ENCODE measurements at places on chromosomes 6 and 20.
A peak's percentile ranks its signal among the peaks of the same experiment; 100 is the strongest.

DNA sequence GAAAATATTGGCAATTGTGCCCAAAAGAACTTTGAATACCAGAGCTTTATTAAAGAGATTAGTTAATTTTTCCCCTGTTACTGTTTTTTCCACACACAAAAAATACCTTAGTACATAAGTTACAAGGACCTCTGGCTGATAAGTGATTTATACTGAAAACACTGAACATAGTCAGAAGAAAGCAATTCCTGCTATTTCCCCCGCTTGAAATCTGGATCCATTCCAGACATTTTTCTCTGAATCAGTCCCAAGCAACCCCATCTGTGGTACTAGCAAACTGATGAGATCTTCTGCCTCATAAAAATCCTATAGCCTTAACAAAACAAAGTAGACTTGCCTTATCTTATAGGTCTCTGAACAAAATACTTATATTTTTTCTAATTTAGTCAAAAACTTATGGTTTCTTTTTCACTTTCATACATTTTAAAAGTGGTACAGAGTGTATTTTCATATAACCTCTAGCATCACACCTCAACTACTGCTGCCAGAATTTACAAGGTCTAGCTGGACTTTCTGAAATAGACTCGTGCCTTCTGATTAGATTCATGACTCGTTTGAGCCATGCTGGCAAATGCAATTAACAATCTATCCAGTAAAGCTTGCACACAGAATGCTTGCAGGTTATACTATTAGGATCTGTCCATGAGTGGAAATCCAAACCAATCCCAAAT lies 111.9 kb downstream of the TBX18 start:
- DNase-seq, result no peak

DNA sequence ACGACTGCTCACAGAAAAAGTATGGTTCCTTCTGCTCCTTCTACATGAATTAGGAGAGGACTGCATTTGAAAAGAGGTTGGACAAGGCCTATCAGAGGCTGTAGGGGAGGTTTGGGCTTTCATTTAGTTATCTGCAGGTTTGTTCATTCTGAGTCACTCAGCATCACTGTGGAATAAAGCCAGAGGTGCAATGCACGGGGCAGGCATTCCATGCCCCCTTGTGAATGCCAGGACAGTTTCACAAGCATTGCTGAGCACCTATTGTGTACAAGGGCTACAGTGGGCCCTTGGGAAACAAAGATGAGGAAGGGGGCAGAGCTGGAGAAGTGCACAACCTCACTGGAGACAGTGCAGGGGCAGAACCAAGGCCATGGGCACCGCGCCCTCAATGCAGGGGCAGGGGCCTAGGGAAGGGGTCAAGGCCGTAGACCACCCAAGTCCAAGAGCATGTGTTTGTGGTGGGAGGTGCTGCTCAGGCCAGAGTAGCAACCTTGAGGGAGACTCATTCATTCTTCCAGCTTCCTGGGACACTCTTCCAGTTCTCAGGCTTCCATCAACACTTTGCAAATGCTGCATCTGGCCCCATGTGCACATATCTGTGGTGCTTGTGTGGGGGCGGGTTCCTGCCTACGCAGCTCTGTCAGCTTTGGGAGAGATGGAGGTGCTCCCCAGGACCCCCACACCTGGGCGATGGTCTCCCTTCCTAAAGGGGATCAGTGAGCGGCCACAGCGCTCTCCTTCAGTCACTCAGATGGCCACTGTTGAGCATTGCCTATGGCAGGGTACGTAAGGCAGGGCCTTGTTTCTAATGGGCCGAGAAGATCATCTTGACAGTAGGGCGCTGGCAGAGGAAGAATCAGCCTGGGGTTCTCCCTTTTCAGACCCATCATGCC lies 204.5 kb downstream of the SYNDIG1 start:
- DNase-seq, result no peak

GRCh38 chr20:63096681-63097335 lies 90.0 kb upstream of the BHLHE23 start:
- no peak for DNase-seq

- no peak for DNase-seq
Measured at GRCh38 chr6:156344491-156344890, 432.7 kb upstream of the ARID1B start.

- DNase-seq, result no peak
Measured at GRCh38 chr6:24865161-24865560, 66.4 kb upstream of the ARMH2 start.

DNA sequence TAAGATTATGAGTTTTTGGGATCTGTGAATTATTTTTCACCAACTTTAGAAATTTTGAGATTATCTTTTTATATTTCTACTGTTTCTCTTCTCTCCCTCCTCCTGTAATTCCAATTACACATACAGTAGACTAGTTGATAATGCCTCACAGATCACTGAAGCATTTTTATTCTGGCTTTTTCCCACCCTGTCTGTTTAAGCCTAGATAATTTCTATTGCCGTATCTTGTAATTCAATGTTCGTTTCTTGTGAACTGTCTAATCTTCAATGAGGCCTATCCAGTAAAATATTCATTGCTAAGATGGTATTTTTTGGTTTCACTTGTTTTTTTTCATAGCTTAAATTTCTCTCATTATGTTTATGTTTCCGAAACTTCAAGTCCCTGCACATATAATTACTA lies 12.0 kb downstream of the MDN1 start:
- DNase-seq, result no peak

- peak; percentile 26 for DNase-seq
Measured at GRCh38 chr20:21511850-21512633, 1.8 kb downstream of the NKX2-2 start.

GRCh38 chr6:110432285-110432900 lies 17.0 kb upstream of the DDO start:
- no peak for DNase-seq

DNA sequence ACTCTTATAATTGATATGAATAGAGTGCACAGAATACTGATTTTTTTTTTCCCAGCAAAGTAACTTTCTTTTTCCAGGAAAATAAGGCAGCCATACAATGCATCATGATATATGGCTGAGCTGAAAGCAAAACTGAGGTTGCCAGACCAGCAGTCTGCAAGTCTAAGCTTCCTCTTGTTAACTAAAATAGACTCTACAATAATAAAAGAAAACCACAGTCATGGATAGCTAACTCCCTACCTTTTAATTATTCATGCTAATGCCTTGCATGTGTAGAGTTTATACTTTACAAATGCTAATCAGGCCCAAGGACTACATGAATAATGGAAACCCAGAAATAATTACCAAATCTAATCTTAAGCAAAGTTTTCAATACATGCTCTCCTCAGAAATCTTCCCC lies 47.4 kb downstream of the MAP7 start:
- DNase-seq, result no peak

DNA sequence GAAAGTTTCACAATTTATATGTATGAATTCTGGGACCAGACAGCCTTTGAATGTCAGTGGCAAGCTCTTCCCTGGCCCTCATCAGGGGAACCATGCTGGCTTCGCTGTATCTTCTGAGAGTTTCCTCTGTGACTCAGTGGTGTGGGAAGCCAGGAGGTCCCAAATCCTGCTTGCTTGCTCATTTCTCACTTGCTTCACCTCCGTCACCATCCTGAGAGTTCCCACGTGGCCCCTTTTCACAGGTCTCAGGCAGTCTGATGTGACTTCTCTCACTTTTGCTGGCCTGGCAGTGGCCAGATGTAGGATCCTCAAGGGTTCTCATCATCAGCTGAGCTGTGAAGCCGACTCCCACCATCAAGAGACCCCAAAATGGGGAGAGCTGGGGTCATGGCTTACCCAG lies 28.4 kb upstream of the RIN2 start:
- no peak for DNase-seq

DNA sequence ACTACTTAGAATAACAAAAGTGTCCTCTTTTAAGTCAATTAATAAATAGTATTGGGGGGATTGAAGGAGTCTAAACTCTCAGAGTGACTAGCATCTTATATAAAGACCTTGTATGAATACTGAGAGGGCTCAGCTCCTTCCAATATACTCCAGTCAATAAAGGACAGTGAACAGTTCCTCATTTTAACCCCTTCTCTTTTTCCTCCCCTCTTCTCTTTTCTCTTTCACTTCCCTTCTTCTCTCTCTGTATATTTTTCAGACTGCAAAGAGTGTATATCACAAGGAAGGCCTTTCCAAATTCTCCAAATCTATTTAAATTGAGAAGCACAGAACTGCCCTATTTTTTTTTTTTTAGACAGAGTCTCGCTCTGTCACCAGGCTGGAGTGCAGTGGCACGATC lies 99.5 kb downstream of the CD164 start:
- no peak for DNase-seq

DNA sequence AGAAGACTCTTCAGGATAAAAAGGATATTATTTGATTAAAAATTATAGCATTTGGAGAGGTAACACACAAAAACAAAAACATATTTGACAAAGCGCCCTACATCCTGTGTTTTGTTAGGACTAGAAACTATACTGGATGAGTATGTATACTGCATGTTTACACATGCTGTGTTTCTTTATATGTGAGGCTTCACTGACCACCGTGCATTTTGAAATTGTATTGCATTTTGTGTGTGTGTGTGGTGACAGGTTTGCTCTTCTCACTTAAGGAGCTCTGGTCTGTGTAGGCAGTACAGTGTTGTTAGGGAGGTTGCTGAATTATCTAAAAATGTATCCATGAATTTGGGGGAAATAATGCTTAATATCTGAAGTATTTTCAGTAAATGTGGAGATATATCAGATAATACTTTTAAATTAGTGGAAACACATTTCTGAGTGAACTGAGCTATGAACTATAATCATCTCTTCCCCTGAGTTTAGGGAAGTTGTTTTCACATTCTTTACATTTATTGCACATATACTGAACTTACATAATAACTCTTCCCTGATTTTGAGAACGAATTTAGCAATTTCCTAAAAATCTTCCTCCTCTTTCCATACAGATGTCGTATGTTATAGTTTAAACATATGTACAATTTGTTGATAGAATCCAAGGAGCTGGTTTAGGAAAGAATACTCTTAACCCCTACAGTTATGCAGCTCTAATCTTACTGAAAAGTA lies 43.3 kb downstream of the TMEM170B start:
- DNase-seq, result no peak

DNA sequence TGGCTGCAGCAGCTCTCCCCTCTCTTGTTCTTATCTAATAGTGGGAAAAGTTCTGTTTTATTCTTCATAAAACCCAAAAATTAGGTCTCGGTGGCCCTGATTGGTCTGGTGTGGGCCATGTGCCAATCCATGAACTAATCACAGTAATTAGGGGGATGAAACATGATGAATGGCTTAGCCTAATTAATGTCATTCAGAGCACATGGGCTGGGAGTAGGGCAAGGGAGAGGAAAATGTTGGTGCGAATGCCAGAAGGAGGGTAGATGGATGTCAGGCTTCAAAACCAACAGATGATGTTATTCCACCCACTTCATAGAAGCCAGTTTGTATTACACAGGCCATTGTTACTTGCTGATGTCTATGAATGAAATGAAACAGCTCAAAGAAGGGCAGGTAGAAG lies 46.5 kb downstream of the PLEKHG1 start:
- DNase-seq, result no peak

DNA sequence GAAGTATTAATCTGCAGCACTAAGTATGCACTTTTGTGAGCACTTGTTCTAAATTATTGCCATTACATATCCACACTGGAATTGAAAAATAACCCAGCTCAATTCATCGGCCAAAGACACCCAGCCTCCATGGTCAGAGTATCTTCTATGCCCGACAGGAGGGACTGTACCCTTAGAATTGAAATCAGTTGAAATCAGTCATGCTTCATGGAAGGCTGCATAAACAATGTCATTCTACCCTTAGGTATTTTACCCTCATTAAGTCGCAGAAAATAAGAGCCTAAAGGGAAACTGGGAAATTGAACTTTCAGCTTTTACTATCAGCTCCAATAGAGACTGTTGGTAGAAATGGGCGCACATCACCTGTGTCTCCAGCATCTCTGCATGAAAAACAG lies 2.9 kb upstream of the RAMACL start:
- DNase-seq, result peak; percentile 38

- DNase-seq, result no peak
Measured at GRCh38 chr6:23498013-23498412, 628.0 kb upstream of the NRSN1 start.
